Muscle of back (tissue), 13 donors: ENCODE measurements at places on chromosomes 3 and 15.

DNA sequence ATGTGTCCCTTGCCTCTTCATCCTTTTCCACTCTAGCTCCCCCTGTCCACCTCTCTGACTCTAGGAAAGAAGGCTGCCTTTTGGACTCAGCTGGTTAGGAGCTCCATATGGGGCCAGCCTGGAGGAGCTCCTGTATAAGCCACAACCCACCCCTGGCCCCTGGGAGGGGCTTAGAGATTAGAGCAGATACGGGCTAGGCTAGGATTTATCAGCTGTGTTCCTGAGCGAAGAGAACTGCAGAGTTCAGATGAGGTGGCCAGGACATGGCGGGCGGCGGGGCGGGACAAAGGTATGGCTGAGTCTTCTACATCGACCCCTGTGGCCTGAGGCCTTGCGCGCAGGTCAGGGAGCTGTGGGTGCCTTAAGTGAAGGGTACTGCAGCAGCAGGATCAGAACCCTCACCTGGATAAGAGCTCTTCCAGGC lies 7.9 kb downstream of the NBEAL2 start:
- DNase-seq = no peak

- no peak for DNase-seq
Observed at GRCh38 chr15:58475573-58476524, 44.1 kb downstream of the LIPC start.

DNA sequence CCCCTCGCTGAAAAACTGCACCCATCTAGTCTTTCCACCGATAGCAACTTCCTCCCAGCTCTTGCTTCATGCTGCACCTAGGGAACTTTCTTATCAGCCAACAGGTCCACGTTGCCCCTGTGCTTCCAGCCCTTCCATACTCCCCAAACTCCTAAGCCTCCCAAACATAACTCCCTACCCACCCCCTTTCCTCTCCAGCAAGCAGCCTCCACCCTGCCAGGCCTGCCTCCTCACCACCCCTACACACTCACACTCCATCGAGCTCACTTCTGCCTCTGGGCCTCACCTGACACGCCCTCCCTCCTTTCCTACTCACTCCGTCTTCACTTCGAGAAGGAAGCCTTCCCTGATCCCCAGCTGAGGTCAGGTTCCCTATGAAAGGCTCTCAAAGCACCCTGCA lies 8.1 kb downstream of the INSYN1 start:
- no peak for DNase-seq

DNA sequence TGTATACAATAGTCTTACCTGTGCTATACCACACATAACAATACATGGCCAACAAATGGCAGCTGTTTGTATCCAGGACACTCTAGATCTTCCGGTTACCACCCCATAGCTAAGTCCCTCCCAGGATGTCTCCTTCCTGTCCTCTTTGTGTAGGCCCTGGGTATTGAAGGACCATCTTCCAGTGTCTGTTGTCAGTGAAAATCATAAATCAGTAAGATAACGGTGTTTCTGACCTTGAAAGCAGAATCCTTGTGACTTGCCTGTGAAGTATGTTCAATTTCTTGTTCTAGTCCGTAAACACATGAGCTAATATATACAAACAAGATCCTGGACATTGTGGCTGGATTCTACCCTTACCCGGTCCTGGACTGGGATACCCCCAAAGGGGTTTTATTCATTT lies 462.8 kb downstream of the NTRK3 start:
- DNase-seq = no peak

GRCh38 chr3:27279123-27279522 lies 90.1 kb downstream of the NEK10 start:
- DNase-seq = peak; percentile 12

- no peak for DNase-seq
Observed at GRCh38 chr3:140170612-140171011, 235.6 kb downstream of the CLSTN2 start.

DNA sequence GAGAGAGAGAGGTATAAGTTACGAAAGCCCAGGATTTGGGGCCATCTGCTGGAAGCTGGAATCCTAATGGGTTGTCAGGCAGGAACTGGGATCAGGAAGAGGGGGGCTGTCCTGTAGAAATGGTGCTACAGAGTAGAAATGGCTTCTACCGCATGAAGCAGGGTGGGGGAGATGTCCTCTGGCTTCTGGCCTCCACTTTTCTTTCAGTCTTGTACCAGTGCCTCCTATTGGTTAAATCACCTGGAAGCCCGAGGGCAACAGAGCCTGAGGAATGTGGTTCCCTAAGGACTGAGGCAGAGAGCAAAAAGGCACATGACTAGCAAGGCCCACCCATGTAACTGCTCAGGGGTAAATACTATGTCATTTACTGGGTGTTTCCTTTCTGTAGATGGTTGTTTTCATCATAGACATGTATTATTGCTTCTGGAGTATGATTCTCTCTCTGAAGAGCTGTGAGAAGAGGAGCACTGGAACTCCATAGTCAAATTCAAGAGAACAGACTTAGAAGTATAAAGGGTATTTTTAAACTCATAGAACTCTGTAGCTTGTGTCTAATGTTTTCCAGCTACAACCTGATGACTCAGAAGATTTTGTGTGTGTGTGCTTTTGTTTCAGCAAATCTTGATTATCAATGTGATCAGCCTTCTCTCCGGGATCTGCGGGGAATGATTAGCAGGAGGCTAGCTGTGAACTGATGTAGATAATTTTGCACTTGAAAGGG lies 20.2 kb upstream of the MITF start:
- DNase-seq = no peak

DNA sequence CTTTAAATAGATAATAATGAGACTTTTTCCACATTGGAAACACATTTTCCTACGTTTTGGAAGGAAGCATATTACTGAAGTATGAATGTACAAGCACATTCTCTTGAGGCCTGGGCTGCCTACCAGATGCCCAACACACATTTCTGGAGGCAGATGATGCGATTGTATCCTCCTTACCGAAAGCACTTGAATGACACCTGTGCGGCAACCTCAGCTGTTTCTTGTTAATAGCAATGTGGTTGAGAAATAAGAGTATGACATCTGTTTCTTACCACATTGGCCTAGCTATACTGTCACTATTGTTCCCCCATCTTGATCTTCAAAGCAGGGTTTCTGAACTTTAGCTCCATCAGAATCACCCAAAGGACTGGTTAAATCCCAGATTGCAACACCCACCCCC lies 84.8 kb downstream of the ARPP21 start:
- peak; percentile 4 for DNase-seq

DNA sequence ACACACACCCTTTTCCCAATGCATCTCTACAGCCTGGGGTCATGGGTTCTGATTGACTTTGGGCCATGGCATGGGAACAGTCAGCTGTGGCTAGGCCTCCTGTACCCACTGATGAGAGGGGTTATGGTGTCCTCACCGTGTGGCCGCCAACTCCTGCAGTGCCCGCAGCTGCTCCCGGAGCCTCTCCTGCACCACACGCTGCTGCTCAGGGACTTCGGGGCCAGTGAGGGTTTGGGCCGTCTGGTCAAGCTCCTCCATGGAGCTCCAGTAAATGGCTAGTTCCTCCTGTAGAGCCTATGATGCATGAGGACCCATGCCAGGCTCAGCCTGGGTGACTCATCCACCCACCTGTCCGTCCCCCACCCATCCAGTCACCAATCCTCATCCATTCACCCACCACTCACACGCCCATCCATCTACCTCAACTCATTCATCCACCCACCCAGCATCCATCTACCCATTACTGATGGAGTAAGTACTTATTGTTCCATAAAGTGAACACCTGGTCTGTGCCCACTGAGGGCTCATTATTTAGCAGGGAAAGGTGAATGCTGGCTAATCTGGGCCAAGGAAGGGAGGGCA lies 21.6 kb downstream of the SPTBN5 start:
- DNase-seq = no peak

GRCh38 chr3:61138401-61138800 lies 112.9 kb downstream of the FHIT start:
- no peak for DNase-seq

- DNase-seq = no peak
Observed at GRCh38 chr3:57737840-57738239, 18.3 kb upstream of the SLMAP start.

DNA sequence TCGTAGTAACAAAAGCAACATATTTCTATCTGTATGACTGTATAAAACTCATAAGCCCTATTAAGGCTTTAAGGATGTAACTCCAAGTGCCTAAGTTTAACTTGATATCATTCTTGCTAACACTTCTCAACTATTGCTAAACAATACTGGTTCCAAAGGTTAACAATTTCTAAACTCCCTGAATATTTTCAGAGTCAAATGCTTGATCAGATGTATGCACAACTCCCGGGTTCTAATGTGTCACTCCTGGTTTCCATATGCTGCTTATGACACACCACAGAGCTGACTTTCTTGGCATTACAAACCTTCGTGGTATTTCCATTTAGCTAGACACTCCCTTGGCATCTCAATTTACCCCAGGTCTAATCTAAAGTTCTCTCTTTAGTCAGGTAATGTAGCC lies 26.3 kb downstream of the DZIP1L start:
- DNase-seq = peak; percentile 25

DNA sequence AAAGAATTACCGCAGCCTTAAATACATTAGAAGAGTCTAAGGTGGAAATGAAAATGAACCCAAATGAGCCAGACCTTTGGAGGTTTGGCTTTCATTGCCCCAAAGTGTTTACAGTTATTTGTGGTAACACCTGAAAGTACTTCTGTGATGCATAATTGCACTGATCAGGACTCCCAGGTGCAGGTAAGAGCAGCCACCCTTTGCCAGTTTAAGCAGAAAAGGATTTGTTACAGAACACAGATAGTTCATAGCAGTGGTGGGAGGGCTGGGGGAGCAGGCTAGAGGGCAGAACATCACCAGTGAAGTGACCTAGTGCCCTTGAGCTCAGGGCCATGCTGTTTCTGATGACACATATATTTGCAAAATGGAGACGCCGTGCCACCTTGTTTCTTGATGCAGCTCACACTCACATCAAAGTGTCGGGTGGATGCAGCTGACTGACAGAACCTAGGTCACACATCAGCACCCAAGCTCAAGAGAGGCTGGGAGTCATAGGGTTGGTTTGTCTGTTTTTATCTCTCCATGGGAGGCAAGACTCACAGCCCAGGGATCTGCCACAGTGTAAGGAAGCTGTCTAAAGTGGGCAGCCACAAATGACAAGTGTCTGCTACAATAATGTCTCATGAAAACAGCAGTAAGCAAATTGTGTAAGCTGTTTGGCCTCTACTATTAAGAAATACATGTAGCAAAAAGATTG lies 49.1 kb downstream of the NEK11 start:
- DNase-seq = no peak

- DNase-seq = no peak
Observed at GRCh38 chr3:109888026-109888425, 550.7 kb upstream of the DPPA4 start.

GRCh38 chr3:26630669-26631389 lies 8.3 kb downstream of the LRRC3B start:
- DNase-seq = no peak

DNA sequence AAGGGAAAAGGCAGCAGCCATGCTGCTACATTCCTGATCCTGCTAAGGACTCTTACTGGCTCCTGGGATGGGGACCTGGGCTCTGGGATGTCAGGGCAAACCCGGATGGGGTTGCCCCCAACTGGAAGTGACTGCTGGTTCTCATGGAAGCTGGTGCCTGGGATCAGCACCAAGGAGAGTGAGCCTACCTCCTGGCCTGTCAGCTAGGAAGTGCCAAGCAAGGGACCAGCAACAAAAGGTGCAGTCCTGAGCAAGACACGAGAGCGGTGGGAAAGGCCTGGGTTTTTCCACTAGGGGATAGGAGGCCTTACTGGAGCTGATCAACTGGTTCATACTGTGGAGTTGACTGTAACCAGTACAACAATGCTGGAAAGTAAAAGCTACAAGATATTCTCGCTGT lies 47.9 kb upstream of the SYNM start:
- no peak for DNase-seq

GRCh38 chr15:35783203-35783602 lies 237.2 kb upstream of the DPH6 start:
- DNase-seq = no peak

DNA sequence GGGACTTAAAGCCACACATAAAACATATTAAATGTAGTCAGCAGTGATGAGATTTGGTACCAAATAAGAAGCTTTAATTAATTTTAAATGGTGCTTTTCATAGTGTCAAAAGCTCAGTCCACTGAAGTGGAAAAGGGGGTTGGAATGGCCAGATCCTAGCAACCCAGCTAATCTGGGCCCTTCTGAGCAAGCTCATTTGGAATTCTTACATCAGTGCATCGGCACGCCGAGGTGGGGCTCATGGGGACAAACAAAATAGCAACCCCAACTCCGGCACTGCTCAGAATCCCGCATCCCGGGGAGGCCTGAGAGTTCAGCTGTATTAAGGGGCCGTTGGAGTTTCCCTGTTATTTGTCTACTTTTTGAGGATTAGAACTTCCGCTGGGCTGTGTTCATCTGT lies 526.4 kb downstream of the SOX2 start:
- DNase-seq = peak; percentile 31

DNA sequence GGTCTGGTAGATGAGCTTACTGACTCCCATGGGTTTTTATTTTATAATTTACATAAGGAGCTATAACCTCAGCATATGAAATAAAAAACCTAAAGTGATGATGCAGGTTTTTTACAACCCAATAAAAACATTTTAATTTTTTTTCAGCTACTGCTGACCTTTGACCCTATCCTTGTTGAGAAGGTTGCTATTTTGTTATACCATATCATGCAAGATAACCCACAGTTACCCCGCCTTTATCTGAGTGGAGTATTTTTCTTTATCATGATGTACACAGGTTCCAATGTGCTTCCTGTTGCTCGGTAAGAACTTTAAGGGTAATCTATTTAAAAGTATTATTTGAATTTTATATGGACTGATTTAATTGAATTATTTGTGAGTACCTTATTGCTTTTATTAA lies 70.8 kb downstream of the DNAJC13 start:
- DNase-seq = no peak

DNA sequence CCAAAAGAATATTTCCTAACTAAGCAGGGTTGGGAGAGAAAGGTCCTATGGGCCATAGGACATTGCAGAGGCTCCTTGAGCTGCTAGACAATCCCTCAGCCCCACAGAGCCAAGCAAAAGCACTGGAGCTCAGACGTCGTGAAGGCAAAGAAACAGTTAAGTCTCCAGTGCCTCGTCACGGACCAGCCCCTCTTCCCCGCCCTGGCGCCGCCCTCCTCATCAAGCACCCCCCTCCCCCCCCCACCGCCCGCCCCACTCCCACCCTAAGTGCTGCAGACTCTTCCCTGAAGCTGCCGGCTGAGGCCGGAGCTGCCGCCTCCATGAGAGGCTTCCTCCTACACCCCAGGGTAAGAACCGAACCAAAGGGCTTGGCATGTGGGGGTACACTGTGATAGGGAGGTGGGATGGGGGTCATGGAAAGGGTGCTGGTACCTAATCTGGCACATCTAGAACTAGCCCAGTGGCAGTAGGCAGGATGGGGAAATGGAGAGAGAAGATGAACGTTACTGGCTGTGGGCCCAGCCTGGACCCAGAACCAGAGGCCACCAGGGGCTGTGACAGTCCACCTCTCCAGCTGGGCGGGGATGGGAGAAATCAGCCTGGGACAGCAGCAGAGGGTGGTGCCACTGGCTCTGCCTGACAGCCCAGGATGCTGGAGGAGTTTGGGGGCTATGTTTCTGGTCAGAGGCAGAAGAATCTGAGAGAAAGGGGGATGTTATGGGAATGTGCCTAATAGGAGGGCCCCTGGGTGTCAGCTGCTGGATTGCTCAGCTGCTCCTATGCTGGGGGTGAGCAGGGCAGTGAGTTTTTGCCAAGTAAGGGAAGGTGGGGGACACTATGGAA lies at the start of gene MAP1A:
TSS of gene MAP1A (plus strand) at position 255 of the 843 bp plus-strand sequence. CDS start 3,866 bp downstream, outside the sequence.
- peak; percentile 72 for DNase-seq
